SIG-M5 (cell line): ENCODE measurements at places on chromosomes 1 and 21.

DNA sequence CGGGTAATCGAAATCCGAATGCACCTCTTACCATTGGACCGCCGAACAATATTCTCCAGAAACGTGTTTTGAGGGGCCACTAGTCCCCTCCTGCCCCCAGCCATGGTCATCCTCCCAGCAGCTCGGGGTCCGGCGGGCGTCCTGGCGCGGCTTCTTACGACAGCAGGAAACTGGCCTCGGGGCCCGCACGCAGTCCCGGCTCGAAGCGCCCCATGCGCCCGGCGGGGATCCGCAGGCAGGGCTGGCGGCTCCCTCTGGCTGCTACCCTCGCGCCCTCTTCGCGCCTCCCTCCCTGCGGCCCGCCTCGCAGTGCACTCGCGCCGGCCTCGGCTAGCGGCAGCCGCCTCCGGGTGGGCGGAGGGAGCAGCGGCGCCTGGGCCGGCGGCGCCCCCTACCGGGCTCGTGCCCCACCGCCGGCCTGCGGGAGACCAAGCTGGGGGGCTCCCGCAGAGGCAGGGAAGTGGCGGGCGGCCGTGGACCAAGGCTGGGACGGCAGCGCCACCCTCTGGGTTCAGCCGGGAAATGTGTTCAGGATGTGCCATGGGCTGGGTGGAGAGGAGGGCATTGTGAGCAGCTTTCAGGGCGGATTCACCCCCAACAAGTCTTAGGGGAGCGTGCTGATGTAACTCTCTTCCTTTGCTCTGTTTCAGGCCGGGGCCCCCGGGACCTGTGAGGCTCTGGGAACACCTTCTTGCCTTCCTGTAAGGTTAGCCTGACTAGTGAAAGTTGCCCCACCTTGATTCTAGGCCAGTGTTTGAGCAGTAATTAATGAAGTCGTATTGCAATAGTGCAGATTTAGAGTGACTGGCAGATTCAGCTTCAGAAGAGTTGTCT lies at the start of gene KCNH1:
TSS of gene KCNH1 (minus strand) at position 313 of the 834 bp plus-strand sequence. CDS start at position 110, 203 bp downstream.
- no peak for DNase-seq

DNA sequence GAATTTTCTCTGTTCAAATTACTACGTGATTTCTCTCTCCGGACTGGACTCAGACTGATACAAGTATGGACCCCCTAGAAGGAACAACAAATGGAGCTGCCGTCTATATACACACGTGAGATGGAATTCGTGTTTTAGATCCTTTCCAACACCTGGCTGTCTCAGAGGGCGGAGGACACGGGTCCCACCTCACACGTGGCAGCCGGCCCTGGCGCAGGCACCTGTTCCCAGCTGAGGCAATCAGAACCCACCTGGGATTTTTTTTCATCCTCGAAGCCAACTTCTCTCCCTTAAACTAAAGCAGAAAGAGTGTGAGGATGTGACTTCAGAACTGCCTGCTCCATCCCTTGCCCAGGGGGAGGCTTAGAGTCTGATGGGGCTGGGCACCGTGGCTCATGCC lies 34.1 kb upstream of the SCCPDH start:
- no peak for DNase-seq

DNA sequence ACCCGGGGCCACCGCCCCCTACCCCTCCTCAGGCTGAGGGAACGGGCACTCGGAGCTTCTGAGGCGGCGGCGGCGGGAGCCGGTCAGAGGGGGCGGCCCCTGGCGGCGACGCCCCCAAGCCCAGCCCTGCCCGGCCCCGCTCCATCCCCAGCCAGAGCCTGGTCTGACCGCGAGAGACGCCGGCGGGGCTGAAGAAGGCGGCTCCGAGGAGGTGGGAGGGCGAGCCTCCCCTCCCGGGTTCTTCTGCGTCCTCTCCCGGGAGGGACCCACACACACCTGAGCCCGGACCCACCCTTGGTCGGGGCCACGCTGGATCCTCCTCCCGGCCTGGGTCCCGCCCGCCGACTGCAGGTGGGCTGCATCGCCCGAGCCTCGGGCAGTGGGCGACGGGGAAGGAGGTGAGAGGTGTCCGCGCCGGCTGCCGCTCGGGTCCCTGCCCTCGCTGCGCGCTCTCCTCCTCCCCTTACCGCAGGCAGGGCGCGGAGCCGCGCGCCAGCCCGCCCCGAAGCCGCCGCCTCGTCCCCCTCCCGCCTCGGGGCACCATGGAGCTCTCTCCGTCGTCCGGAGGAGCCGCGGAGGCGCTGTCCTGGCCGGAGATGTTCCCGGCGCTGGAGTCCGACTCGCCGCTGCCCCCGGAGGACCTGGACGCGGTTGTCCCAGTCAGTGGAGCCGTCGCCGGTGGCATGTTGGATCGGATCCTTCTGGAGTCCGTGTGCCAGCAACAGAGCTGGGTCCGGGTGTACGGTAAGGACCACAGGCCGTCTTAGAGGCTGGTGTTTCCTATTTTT lies at the start of gene RASAL2:
TSS of gene RASAL2 (plus strand) at position 154 of the 788 bp plus-strand sequence. CDS start at position 543, 389 bp downstream.
- no peak for DNase-seq

DNA sequence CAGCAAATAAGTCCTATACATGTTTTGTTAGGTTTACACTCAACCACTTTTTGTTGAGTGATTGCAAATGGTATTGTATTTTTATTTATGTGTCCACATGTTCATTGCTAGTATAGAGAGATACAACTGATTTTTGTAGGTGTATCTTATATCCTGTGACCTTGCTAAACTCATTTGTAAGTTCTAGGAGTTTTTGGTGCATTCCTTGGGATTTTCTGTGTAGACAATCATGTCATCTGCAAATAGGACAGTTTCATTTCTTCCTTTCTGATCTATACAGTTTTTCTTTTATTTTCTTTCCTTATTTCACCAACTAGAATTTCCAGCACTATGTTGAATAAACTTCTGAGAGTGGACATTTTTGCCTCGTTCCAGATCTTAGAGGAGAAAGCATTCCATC lies 16.5 kb upstream of the BATF3 start:
- DNase-seq: no peak

GRCh38 chr1:92356956-92357355 lies 58.1 kb downstream of the RPAP2 start:
- no peak for DNase-seq

- no peak for DNase-seq
Observed at GRCh38 chr21:45910548-45911221, 70.9 kb upstream of the COL6A1 start.

DNA sequence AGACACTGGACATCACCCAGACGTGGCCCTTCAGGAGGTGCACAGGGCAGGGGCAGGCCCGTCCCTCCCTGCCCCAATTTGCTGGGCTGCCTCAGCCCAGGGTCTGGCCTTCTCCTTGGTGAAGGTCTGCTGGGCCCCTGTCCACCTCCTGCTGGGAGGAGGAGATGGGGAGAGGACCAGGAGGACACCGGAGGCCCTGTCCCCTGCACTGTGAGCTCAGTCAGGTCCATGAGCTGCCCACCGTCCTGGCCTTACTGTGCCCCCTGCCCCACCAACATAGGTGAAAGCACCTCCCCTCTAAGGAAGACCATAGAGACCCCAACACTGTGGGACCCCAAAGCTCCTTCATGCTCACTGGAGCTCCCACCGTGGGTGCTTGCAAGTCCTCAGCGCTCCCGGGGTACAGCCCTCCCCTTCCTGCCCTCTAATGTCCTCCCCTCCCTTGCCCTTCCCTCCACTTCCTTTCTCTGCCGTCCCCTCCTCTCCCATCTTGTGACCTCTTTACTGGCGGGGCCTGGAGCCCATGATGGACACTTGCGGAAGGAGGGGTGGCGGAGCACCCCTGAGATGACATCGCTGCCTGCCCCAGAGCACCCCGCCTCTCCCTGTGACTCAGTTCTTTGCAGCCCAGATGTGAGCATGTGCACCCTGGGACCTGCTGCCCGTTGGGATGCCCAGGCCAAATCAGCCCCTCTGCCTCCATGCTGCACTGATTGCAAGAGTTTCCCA lies 4.6 kb downstream of the LRRC3 start:
- DNase-seq: no peak

DNA sequence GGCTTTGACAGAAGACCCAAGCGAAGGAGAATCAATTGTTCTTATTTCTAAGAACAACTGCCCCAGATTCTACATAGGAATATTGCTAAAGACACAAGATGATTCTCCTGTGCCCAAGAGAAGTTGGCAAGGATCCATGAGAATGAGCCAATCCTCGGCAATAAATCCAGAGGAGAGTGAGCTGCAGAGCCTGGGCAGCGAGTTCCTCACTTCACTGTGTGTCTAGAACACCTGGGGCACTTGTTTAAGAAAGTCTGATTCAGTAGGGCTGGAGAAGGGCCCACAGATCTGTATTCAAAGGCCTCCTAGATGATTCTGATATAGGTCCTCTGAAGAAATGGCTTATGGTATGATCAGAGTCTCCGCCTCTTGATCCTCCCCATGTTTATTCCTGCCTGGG lies 31.8 kb downstream of the GADD45A start:
- no peak for DNase-seq

DNA sequence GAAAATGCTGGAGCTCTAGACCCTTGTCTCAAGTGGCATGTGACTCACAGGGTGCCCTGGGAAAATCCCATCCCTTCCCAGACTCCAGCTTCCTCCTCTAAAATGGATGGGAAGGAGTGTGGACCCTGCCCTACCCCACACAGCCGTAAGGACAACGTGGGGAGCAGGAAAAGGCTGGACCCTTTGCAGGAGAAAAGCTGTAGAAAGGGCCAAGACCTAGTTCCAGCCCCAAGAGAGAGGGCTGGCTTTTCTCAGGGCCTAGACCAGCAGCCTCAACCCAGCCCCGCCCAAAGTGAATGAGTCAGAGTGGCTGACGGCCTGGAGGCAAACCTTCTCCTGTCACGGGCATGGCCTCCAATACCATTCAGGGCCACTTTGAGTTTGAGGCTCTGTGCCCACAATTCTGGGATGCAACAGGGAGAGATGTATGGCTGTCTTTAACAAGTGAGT lies 1.1 kb downstream of the LAMB3 start:
- no peak for DNase-seq

DNA sequence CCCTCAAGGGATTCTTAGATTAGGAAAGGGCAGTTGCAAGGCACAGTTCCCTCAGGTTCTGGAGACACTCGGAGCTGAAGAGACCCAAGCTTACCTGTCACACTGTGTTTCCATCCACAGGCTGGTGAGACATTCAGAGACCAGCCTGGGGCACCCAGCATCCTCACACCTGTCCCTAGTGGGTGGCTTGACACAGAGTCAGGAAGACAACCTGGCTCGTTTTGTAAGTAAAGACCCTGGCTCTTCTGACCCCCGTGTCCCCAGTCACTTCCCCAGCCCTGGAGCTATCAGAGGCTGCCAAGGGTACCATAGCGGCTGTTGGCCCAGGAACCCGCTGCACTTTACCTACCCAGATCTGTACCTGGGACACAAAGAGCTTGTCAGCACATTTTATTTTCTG lies 409.8 kb downstream of the MATN1 start:
- no peak for DNase-seq

GRCh38 chr1:30613188-30613587 lies 110.2 kb downstream of the MATN1 start:
- no peak for DNase-seq

- no peak for DNase-seq
Observed at GRCh38 chr1:172507741-172508140, 25.2 kb upstream of the SUCO start.

DNA sequence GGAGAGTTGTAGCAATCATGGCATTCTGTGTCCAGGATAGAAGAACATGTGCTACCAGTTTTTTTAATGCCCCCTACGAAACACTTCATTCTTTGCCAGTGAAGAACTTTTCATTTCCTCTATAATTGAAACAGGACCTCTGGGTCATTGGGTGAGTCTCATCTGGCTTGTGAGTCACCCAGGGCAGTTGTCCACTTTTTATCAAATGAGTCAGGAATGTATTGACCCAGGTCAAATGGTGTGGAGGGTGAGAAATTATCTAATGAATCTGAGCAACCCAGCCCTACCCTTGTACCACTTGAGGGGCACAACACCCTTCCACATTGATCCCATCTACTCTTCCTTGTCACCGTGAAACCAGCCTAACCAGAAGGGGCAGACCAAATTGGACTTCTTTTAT lies 417.3 kb upstream of the PROX1 start:
- DNase-seq: no peak

GRCh38 chr1:147534386-147534785 lies 6.9 kb upstream of the BCL9 start:
- no peak for DNase-seq

GRCh38 chr21:42682661-42683210 lies 29.3 kb downstream of the PDE9A start:
- no peak for DNase-seq

DNA sequence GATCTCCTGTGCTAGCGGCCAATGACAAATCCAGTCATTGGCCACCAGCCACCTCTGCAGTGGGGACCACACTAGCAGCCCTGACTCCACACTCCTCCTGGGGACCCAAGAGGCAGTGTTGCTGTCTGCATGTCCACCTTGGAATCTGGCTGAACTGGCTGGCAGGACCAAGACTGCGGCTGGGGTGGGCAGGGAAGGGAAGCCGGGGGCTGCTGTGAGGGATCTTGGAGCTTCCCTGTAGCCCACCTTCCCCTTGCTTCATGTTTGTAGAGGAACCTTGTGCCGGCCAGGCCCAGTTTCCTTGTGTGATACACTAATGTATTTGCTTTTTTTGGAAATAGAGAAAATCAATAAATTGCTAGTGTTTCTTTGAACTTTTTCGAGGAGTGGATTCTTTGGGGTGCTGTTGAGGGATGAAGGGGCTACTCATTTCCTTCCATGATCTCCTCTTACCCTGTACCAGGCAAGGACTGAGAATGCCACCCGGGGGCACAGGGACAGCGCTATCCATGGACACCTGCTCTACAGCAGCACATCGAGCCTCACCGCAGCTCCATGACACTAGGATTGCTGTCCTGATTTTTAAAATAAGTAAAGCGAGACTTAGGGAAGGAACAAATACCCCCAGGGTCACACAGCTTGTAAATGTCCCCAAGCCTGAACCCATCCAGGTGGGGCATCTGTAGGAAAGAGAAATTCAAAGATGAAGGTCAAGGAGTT lies 44.7 kb downstream of the TNNT2 start:
- no peak for DNase-seq

DNA sequence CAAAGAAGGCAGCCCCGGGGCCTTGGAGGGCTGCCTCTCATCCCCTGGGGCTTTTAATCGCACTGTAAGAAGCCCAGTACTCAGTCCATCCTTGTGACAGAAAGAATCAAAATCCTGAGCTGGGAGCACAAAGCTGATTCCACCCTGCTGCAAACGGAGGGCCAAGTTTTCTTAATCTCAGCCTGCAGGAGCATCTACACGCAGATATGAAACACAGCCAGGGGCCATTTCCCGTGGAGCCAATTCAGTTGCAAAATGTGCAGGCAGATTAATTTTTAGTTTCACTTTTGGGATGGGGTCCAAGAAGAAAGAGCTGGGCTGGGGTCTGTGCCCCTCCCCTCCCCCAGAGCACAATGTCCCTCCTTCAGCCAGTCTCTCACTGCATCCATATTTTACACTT lies 4.4 kb downstream of the LYPD8 start:
- no peak for DNase-seq

- DNase-seq: no peak
Observed at GRCh38 chr1:163170975-163171676, 31.6 kb downstream of the RGS5 start.

DNA sequence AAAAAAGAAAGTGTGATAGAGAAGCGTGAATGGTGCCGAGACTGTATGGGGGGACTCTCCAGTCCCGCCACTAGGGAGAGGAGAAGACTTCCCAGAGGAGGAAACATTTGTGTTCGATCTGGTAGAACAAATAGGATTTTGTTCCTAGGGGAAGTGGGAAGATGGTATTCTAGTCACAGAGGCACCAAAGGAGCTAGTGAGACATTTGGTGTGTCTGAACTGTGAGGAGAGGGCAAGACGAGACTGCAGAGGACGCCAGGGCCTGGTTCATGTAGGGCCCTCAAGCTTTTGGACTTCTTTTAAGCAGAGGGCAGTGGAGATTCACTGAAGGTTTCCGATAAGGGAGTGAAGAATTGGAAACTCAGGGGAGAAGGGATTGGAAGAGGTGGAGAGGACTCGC lies 2.9 kb downstream of the BTBD19 start:
- no peak for DNase-seq
